Urothelium cell line (cell line): ENCODE measurements at places on chromosomes 3 and 15.

- DNase-seq: no peak
These were observed 51.6 kb upstream of the FSIP1 start for GRCh38 chr15:39834256-39834655.

- DNase-seq: peak; percentile 48
These were observed 14.5 kb upstream of the SLC6A1 start for GRCh38 chr3:10977892-10978510.

GRCh38 chr3:52028572-52028971 is 27.8 kb downstream of the DUSP7 start:
- DNase-seq: no peak

DNA sequence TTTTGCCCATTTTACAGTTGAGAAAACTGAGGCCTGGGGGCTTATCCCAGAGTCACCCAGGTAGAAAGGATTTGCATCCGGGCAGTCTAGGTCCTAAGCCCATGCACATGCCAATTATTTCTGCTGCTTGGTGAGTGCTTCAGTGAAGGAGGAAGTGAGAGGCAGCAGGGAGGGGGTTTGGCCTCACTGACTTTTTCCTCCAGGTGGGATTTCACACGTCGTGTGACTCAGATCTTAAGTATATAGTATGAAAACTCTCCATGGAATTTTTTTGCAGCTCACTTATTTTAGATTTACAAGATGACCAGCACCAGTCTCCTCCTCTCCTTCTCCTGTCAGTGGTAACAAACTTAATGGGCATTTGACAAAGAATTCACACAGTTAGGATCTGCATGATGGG is 4.6 kb downstream of the ITGA11 start:
- DNase-seq: no peak

DNA sequence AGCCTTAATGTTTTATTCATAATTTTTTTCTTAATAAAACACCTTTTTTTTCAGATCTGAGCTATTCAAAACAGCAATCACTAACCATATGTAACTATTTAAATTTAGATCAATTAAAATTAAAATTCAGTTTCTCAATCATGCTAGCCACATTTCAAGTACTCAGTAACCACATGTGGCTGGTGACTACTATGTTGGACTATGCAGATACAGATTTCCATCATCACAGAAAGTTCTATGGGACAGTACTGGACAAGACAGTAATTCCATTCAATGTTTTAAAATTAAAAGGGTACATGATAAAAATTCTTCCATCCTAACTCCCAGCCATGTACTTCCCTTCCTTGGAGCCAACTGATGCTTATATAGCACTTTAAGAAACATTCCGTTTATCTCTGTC is 119.3 kb downstream of the GLDN start:
- DNase-seq: no peak

DNA sequence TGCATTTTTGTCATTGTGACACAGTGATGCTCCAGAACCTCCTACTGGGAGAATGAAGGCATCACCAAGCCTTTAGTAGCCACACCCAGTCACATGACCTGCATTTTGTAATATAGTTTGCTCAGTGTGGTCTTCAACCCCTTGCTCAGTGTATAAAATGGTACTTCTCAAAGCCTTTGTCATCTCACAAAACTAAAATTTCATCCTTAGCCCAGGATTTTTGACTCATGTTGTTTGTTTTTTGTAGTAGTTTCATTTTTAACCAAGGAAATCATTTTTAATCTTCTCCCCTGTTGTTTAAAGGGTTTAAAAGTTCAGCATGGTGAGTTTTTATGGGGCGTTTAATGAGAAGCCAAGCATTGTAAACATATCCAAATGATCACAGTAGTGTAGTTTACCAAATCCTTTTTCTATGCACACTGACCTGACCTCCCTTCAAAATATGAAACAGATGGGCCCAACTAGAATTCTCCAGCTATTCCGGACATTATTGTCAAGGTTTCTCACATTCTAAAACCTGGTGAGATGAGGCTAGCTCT is 123.5 kb upstream of the IL12A start:
- no peak for DNase-seq

- no peak for DNase-seq
These were observed 10.1 kb upstream of the MINDY2 start for GRCh38 chr15:58761010-58761388.

DNA sequence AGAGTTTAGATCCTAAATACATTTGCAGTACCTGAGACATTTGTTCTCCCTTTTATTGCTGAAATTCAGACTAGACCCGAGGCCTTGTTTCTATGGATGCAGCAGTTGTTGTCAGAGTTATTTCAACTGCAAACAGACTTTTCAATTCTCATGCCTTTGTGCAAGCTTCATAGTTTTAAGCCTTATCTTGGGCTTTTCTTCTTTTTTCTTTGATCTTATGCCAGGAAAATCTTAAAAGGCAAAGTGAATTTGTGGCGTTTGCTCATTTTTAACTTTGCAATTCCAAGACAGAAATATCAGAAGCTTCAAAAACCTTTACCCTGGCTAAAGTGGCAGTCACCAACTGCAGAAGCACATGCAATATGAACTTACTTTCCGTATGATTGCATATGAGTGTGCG is 576.7 kb downstream of the DIPK2A start:
- DNase-seq: no peak

- DNase-seq: no peak
These were observed 22.4 kb upstream of the SEMA4B start for GRCh38 chr15:90178468-90179435.

DNA sequence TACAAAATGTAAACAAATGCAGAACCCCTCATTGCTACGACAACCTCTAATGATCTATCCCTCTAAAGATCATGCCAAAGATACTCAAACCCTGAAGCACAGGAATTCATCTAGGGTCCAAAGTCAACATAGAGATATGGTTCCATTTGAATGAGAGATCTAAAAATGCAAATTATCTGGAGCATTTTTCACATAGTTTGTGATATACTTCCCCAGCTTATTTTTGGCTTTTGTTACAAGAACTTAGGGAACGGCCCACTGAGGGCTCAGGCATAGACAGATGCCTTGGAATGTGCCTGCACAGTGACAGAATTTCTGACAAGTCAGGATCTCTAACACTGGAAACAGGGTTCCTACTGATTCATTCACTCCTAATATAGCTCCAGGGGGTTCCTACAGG is 258.9 kb upstream of the THBS1 start:
- DNase-seq: no peak
